ENCODE measurements at places on chromosomes 6 and 20. TPM values are rescaled to one million over a fixed set of nuclear protein-coding genes. Genes with fewer than 3 reads are reported as not detected.

Gene SPEF1
- under 0.01 TPM for total RNA-seq

Gene OGFRL1
- 14.4 TPM for total RNA-seq

Gene HUS1B
- total RNA-seq, result 0.56 TPM

Gene LINC00237
- not detected for total RNA-seq

Gene CFB
- total RNA-seq, result 1.8 TPM

Gene SRSF12
- 0.36 TPM for total RNA-seq

Gene DEFB124
- not detected for total RNA-seq

Gene CDKAL1
- 13.1 TPM for total RNA-seq

Gene SAMD10
- total RNA-seq, result 0.54 TPM

Gene FAM83C
- total RNA-seq, result not detected

Gene TOX2
- 1.1 TPM for total RNA-seq

Gene LGSN
- not detected for total RNA-seq

Gene RPS6KA2
- total RNA-seq, result 26.9 TPM

Gene LPA
- not detected for total RNA-seq

Gene SNAP25
- 1.1 TPM for total RNA-seq

Gene TTLL9
- total RNA-seq, result not detected

Gene SOBP
- total RNA-seq, result 1.1 TPM

Gene LY6G6F
- total RNA-seq, result not detected

Gene SEMG1
- not detected for total RNA-seq

Gene SMLR1
- not detected for total RNA-seq

Gene ANGPT4
- not detected for total RNA-seq

Gene C6orf132
- total RNA-seq, result 0.72 TPM

Gene MDFI
- total RNA-seq, result 0.28 TPM

Gene NMBR
- not detected for total RNA-seq

Data from IMR-90 (cell line).